NCI-H510A treated with DMSO at 0.1 percent for 48 hours (cell line): ENCODE measurements at places on chromosomes 4 and X.

- DNase-seq, result peak; percentile 38
These were observed 565 bp downstream of the MOB1B start for GRCh38 chr4:70902577-70903290.

DNA sequence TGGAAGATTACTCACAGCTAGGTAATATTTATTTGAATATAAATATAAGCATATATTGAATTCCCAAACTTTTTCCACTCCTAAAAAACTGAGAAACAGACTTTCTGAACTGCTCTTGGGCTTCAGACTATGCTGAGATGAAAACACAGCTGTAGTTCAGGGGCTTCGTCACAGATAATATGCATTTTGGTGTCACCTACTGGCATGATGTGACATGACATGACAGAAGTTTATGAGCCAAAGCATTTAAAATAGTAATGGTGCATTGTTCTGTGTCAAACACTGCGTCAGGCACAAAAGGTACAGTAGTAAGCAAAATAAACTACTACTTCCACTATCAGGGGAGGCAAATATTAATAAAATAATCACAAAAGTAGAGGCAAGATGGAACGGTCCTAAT lies 171.3 kb downstream of the BTC start:
- peak; percentile 42 for DNase-seq

- no peak for DNase-seq
These were observed 276.3 kb downstream of the STPG2 start for GRCh38 chr4:97866821-97867556.

GRCh38 chr4:185134307-185134869 lies 8.7 kb upstream of the SLC25A4 start:
- DNase-seq, result peak; percentile 58

DNA sequence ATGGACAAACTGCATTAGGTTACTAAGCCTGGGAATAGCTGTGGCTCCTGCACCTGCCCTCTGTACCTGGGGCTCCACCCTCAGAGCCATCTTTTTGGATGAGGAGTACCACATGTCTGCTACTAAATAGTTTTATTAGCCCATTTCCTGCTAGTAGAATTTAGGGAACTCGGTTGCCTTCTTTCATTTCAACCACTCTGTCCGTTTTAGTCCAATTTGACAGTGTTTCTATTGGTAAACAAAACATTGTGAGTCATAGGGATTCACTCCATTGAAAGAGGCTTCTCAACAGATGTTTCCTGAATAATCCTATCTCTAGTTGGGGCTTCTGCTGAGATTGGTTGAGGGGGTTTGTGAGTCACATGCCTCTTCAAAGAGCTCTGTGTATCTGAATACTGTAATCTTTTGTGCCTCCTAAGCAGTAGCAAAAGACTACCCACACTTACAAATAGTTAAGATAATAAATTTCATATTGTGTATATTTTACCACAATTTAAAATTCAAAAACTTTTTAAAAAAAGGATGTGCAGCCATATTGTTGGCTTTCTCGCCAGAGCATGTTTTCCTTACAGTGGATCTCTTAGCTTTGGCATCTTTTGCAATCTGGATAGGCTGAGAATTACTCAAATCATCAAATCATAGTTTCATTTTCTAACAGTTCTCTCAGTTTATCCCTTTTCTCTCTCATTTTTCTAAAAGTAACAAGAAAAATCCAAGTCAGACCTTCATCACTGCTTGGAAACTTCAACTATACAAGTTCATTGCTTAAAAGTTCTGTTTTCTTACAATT lies 9.9 kb downstream of the FAM200B start:
- no peak for DNase-seq

DNA sequence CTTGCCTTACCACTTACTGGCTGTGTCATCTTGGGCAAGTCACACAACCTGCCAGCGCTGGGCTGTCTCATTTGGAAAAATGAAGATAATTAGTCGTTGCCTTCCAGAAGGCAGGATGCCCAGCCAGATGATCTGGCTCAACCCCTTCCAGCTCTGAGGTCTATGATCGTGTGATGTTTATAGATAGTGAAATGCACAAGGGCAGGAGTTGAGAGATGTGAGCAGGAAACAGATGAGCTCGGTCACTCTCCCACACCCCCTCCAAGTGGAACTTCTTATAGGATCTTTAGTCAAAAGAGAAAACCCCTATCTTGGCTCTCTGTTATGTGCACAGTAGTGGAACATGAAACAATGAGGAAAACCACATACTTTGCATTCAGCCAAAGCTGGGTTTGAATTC lies 336.8 kb upstream of the PPARGC1A start:
- DNase-seq, result no peak

DNA sequence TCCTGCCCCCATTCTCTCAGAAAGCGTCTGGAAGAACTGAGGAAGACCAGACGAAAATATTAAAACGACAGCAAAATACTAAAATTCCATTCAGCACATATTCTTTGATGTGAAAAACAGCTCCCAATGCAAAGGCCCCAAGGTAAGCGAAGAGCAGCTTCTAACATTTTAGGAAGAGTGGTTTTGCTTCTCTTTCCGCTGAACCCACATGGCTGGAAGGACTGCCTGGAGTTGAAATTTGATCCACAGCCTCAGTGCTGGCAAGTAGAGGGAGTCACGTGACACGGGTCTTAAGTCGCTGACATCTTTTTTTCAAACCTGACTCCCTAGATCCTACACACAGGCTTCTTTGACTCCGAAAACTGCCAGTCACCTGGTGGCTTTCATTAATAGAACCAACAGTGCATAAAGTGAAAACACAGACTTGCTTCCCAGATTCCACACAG lies at the start of gene FAM13A:
Gene FAM13A (minus strand): TSS at position 233 of the 446 bp plus-strand sequence. CDS start 221 bp downstream, at position 12.
- peak; percentile 89 for DNase-seq

- DNase-seq, result no peak
These were observed 39.5 kb downstream of the WDR1 start for GRCh38 chr4:10077076-10077475.

- no peak for DNase-seq
These were observed 425.1 kb downstream of the RAB28 start for GRCh38 chr4:13059019-13059418.

DNA sequence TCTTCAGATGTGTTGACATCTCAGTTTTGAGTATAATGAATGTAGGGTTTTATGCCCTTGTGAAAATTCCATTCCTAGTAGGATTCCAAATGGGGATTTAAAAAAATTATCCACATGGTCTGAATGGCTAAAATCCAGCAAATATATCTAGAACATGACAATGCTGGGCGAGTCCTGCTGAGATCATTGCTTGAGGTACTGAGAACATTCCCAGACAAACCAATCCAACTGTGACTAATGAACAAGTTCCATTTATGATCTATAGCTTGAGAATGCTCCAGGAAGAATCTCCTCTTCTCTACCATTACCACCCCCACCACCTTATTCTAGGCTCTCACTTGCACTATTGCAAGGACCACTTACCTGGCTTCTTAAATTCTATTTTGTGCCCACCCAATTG lies 77.2 kb upstream of the IL1RAPL2 start:
- no peak for DNase-seq

- no peak for DNase-seq
These were observed 156.6 kb upstream of the FTHL17 start for GRCh38 chrX:31228415-31228832.
